Stimulated activated CD4-positive, alpha-beta T cell treated with anti-CD3 and anti-CD28 coated beads, Interleukin-1b, Interleukin-23, amount 100 ng/mL, for 1 hour (primary cell): ENCODE measurements at places on chromosomes 12 and 14.

DNA sequence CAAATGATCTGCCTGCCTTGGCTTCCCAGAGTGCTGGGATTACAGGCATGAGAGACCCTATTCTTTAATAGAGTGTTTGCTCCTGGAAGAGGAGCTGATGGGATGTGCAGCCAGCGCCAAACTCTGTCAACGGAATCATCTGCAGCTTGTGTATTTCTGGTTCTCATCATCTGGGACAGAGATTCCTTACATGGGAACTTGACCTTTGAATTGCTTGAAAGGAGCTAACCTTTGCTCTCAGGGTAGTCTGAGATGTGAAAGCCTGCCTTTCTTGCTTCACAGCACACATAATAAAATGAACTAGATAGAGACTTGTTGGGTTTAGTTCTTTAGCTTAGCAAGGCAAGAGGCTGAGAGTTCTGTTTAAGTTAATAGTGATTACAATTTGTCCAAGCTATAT lies 120.0 kb downstream of the OTOGL start:
- no peak for DNase-seq

DNA sequence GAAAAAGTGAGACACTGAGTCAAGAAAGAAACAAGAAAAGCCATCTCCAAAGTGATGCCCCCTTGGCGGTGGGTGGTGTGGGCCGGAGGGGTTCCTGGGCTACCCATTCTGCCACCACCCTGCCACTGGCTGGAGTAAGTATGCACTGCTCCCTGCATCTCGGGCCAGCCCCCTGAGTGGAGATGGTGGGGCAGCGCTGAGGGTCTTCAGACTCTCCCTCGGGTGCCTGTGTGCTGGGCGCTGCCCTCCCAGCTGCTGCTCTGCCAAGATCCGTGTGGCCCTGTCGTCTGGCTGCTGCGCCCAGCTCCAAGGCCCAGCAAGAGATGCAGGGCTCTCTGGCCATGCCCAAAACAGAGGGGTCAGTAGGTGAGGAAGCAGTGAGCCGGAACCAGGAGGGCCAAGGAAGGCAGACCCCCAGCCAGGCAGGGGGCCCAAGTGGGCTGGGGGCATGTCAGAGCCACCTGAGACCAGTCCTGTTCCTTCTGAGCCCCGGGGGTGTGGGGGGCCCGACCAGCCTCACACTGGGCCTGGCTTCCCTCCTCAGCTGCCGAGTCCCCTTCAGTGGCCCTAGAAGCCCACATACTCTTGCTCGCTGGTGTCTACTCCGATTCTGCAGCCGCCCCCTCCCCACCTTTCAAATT lies 5.2 kb downstream of the GPR132 start:
- DNase-seq, result no peak

GRCh38 chr12:119868992-119869391 lies 8.1 kb downstream of the CIT start:
- DNase-seq, result no peak

DNA sequence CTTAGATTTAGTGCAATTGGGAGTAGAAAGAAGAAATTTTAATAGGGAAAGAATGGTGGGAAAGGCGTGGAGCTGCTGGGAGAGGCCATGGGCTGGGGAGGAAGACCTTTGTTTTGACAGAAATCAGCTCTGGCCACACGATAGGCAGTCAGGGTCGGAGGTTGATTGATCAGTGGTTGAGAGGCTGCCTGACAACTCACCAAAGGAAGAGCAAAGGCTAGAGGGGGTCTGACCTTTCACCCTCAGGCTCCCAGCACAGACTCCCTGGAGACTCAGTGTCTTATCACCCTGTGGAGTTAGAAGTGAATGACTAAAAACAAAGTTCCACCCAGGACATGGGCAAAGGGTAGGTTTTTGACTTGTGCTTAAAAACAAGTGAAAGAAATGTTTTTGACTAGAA lies 18.0 kb upstream of the NKX2-8 start:
- no peak for DNase-seq

DNA sequence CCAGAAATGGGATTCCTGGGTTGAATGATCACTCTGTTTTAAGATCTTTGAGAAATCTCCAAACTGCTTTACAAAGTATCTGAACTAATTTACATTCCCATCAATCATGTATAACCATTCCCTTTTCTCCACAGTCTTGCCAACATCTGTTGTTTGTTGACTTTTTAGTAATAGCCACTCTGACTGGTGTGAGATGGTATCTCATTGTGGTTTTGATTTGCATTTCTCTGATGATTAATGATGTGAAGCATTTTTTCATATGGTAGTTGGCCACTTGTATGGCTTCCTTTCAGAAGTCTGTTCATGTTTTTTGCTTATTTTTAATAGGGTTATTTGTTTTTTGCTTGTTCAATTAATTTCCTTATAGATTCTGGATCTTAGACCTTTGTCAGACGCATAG lies 211.8 kb upstream of the AVPR1A start:
- no peak for DNase-seq

GRCh38 chr12:9779209-9779608 lies 18.5 kb upstream of the CD69 start:
- no peak for DNase-seq

DNA sequence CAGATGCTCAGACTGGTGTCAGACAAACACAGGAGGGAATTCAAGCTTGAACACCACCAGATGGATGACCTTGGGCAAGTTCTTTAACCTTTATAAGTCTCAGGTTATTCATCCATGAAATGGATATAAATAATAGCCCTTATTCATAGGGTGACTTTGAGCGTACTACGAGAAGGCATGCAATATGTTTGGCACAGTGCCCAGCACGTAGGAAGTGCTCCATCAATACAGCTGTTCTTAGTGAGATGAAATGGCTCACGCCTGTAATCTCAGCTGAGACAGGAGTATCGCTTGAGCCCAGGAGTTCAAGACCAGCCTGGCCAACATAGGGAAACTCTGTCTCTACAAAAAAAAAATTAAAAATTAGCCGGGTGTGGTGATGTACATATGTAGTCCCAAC lies 84.8 kb upstream of the FICD start:
- no peak for DNase-seq
